AG10803 (cell line): ENCODE measurements at places on chromosomes 1 and 21.
A peak's percentile ranks its signal among the peaks of the same experiment; 100 is the strongest.

DNA sequence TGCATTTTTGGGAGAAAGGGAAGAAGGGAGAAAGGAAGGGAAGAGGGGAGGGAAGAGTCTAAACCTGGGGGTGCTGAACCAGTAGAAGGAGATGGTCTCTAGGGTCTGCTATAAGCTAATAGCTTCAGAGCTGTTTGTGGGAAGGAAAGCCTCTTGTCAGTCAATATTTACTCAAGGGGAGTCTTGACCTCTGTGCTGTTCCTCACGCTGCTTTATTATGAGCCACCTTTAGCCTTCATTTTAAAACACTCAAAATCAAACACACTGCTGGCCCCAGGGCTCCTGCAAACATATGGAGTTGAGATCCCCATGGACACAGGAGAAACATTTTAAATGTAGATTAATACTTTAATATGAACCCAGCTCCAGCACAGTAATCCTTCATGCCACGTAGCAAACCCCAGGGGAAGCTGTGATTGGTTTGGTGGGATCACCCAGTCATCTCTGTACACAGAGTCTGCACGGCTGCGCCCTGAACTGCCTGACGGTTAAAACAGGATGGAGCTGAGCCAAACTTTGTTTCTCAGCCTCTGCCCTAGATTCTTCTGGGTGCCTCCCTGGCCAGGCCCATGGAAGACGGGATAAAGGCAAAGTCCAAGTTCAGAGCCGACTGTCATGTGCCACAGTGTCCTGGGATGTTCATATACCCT is 40.2 kb upstream of the VWA5B1 start:
- no peak for DNase-seq

DNA sequence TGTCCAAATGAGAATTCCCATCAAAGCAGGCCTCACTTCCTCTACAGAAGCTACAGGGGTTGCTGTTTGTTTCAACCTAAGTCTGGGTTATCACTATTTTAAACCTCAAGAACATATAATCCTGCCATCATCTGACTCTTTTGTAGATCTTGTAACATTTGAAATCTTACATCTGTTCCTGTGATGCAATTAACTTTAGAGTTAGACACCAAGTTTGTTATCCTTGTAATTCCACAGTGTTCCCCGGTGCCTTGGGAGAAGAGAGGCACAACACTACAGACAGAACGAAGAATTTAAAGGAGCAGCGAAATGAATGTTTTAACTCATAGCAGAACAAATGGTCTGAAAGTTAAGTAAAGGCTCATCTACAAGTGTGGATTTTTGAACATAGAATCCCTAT is 116.1 kb downstream of the UCHL5 start:
- DNase-seq: no peak

GRCh38 chr1:159211331-159212136 is 6.9 kb downstream of the ACKR1 start:
- no peak for DNase-seq

DNA sequence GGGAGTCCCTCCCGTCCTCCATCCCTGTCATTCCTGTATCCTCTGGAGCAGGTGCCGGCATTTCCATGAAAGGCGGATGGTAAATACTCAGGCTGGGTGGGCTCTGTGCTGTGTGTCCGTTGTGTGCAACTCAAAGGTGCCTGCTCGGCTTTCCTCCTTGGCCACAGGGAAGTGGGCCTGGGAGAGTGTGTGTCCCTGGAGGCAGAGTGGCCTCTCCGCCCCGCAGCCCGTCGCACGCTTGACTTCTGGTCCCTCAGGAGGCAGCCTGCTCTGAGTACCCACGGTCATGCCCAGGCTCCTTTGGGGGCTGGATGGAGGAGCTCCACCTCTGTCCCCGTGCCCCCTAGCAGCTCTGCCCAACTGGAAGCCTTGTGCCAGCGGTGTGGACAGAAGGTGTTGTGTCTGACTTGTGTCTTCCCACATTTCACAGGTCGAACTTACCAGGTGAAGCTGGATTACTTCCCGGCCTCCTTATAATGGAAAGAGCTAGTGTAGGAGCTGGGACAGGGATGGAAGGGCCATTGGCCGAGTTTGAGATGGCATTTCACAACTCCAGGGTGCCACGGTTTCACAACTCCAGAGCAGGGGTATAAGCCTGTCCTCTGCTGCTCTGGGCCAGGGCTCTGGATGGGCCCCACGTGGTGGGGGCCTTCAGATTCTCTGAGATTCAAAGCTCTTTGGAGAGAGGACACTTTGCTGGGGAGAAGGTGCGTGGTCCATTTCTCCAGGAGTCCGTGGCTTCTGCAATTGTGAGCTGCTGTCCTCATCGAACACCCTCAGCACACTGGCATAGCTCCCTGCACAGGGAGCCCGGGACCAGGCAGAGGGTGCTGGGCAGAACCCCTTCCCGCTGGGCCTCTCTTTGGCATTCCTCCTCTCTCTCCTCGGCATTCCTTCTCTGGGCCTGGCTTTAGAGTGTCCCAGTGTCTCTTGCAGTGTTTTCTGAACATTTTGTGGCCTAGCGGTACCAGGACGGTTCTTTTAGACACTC is 152.7 kb upstream of the COL6A1 start:
- no peak for DNase-seq

GRCh38 chr1:239056940-239057339 is 329.4 kb upstream of the CHRM3 start:
- no peak for DNase-seq

DNA sequence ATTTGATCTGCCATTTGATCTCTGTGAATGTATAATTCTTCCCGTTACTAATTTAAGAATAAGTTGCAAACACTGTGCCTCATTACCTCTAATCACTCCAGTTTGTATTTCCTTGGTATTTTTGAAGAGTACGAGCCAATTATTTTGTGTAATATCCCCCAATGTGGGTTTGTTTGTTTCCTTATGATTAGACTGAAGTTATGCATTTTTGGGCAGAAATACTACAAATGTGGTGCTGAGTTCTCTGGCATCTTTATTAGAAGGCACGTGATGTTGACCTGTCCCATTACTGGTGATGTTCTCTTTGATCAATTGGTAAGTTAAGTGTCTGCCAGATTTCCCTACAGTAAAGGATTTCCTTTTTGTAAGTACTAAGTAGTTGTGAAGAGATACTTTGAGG is 10.3 kb downstream of the MIXL1 start:
- DNase-seq: no peak

DNA sequence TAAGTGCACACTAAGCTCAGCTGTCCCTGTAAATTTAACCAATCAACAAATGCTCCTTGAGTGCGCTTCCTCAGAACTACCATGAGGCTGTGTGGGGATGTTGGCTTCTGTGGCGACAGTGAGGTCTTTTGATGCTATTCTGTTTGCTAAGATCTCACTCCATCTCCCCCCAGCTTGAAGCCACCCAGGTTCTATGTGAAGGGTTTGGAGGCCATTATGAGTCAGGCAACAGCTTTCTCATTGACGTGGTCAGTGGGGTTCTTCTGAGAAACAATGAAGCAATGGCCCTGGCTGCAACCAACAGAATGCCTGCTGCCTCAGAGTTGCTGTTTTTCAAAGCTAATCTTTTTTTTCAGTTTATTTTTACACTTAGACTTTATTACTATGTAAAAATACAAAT is 205.5 kb downstream of the PTBP2 start:
- DNase-seq: peak; percentile 33
